NCI-H1694 (cell line): ENCODE measurements at places on chromosomes 7 and 10.

DNA sequence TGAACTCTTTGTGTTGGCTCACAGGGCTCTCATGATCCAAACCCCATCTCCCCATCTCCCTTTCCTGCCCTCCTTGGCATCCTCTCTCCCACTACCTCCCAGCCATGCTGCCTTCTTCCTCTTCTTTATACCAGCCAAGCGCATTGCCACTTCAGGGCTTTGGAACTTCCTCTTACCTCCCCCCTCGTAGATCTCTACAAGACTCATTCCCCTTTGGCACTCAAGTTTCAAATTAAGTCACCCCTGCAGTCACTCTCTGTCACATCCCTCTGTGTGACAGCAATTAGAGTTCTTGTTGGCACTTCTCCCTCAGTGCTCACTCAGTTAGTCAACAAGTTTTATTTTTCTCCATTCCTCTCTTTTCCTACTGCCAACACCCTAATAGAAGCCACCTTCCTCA, 20.8 kb upstream of the NRP1 start:
- DNase-seq = no peak

DNA sequence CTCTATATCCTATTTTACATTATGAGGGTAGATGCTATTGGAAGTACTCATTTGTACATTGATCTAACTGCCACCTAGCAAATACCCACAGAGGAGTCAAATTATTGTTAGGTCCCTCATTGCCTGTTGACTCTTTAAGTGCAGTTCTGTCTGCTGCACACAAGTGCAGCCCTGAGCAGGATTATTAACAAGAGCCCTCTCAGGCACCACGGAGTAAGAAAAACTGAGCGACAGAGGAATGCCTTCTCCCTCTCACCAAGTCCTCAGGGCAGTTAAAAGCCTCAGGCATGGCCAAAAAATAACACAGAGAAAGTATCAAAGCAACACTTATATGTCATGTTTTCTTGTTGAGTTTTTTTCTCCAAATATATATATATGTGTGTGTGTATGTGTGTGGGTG, 340.0 kb upstream of the NRG3 start:
- DNase-seq = no peak

DNA sequence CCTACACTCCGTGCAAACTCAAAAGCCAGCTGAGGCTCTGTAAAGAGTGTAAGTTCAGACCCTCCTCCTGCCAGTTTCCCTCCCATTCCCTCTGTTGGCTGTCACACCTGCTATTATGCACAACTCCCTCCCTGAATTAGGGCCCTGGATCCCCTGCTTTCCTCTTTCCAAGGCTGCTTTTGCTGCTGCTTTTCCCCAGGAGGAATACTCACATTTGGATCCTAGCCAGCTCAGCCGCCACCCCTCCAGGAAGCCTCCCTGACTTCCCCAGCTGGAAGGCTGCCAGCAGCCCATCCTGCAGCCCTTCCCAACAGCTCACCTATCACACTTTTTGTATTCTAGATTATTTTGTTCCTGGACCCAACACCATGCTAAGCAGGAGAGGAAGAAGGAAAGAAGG, 40.9 kb upstream of the WDR11 start:
- no peak for DNase-seq

GRCh38 chr10:100890141-100890672, 22.6 kb upstream of the SLF2 start:
- no peak for DNase-seq

DNA sequence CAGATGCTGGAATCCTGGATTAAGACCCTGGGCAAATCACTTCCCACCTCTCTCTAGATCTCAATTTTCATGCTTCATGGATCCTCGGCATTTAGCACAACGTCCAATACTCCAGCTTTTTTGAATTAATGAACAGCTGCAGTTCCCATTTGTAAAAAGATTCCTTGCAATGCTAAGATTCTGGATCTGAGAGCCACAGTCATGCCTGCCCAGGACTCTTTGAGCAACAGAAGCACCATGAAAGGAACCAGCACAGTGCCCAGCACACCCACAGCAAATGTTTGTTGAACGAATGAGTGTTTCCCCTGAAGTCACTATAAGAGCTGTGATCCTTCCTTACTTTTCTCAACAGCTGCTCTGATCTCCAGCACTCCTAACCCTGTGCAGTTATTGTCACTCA, 20.8 kb upstream of the DDIT4 start:
- DNase-seq = no peak

DNA sequence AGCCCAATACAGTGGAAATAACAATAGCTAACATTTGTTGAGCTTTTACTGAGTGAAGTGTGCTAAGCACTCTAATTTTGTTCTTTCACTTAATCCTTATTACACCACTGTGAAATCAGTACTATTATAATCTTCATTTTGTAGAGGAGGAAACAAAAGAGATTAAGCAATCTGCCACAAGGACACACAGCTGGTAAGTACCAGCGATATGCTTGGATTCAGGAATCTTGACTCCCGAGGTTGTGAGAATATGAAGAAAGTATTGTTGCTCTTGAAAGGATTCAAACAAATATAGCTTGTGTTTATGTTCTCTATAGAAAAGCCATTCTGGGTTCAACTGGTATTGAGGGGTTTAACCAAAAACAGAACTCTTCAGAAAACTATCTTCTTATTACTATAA, 93.7 kb upstream of the HECTD2 start:
- DNase-seq = no peak

- no peak for DNase-seq
Measured at GRCh38 chr7:151888079-151889067, 11.5 kb upstream of the PRKAG2 start.

- no peak for DNase-seq
Measured at GRCh38 chr7:129875160-129875559, 77.6 kb downstream of the UBE2H start.

DNA sequence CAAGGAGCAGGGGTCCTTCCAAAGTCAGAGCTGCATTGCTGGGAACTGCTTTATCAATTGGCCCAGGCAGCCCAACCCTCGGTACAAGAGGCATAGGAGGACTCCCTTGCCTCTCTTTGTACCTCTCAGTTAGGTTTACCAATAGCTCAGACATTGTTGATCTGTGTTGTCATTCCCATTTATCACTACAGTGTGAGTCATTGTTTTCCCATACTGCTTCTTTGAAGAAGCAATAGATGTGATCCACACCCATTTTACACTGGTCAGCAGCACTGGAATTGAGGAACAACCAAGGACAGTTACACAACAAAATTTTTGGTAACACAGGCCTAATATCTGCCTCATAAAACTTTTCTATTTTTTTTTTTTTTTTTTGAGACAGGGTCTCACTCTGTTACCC, 307.2 kb downstream of the SNX13 start:
- no peak for DNase-seq

- DNase-seq = no peak
Measured at GRCh38 chr7:75611557-75612178, 119.5 kb downstream of the SPDYE5 start.

DNA sequence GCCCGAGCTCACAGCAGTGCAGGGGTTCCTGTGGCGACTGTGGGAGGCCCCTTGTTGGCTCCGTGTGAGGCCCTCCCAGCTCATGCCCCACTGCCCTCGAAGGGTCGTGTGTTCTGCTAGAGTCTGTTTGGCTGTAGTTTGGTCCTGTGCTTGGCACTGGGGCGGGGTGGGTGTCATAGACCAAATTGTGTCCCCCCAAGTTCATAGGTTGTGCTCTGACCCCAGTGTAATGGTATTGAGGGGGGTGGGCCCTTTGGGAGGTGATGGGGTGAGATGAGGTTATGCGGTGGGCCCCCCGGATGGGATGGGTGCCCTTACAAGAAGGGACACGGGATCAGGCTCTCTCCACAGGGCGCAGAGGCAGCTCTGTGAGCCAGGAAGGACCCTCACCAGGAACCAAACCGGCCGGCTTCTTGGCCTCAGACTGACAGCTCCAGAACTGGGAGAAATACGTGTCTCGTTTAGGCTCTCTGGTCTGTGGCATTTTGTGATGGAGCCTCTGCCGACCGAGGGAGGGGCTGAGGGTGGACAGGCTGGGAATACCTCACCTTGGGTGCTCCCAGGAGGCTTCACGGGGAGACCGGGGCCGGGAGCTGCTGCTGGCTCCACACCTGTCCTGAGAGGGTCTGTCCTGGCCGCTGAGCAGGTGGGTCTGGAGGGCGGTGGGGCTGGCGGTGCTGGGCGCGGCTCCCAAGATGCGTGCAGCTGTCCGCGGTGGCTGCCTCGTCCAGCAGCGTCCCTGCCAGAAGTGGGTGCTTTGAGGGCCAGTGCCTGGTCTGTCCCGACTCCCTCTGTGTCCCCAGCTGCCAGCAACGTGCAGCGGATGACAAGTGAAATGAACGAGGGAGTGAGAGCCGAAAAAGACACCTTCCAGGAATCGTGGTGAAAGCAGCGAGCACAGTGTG, 89.4 kb downstream of the INPP5A start:
- no peak for DNase-seq

DNA sequence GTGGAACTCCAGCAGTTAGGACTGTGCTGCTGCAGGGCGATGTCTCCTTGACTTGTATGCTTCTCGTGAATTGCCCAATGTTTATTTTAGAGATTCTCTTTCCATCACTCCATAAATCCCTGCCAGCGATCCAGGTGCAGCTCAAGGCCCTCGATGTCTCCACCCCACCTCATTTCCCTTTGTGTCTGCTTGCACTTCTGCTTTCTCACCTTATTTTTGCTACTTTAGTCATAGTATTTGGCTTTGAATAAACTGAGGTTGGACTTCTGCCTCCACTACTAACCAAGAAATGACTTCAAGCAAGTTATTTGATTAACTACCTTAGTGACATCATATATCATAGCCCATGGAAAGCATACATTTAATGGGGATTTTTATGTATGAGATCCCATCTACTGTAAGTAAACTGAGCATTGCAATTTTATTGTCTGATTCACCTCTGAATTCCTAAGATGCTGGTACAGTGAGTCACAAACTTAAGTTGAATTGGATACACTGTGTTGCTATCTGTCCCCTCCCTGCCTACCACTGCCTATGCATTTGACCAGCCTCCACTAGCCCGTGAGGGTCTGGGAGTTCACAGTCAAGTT, 255.8 kb downstream of the ABCA13 start:
- no peak for DNase-seq
